ENCODE measurements at places on chromosomes 1 and 21. TPM values are rescaled to one million over a fixed set of nuclear protein-coding genes. Genes with fewer than 3 reads are reported as not detected.

DNA sequence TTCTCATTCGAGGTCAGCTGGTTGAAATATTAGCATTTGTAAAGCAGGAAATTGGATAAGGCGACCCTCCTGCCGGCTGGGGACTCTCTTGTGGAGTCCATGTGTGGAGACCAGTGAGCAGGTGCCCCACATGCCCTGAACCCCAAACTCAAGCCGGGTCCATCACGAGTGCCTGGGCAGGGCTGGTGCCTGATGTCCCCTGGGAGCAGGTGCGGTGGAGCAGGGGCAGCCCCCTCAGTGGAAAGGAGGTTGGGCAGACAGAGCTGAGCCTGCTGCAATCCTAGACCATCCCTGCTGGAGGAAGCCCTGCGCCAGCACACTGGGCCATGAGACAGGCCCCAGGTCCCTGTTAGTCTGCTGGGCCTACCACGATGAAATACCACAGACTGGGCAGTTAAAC lies 395.6 kb downstream of the NPHP4 start:
- DNase-seq = no peak

Gene LACTBL1
- total RNA-seq = not detected

Gene ADAMTS4
- not detected for total RNA-seq

DNA sequence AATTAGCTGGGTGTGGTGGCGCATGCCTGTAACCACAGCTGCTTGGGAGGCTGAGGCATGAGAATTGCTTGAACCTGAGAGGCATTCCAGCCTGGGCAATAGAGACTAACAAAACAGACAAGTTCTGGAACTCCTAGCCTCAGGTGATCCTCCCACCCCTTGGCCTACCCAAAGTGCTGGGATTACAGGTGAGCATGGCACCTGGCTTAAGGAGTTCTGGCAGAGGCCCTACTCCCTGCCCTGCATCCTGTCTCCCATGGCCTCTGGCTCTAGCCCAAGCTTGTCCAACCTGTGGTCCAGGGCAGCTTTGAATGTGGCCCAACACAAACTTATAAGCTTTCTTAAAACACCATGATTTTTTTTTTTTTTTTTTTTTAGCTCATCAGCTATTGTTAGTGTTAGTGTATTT lies 20.4 kb downstream of the TOMM20 start:
- DNase-seq = no peak

DNA sequence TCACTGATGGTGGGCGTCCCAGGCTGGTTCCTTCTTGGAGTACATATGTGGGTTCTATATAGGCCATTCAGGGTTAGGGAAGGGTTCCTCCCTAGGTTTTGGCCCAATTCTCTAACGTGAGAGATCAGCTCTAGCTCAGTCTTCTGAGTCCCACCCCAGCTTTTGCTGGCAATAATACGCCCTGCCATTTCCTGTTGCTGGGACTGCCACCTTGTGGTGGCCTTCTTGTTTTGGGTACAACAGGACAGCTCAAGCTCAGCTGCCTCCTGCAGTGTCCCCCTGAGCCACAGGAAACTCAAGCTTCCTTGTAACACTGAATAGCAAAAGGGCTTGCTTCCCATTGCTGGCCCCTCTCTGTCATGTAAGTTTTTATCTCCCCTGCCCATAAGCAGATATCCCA lies 77.8 kb downstream of the BACH1 start:
- DNase-seq = peak; percentile 17

- DNase-seq = no peak
These were observed 8.7 kb upstream of the TRAPPC10 start for GRCh38 chr21:44003307-44003966.

GRCh38 chr1:227941509-227942020 lies 6.2 kb downstream of the WNT9A start:
- DNase-seq = no peak

GRCh38 chr21:45087022-45087823 lies 12.8 kb downstream of the ADARB1 start:
- DNase-seq = no peak

Gene CDC20
- 3.1 TPM for total RNA-seq

- peak; percentile 34 for DNase-seq
These were observed 15.0 kb upstream of the F5 start for GRCh38 chr1:169601096-169601881.

Gene LCE2B
- not detected for total RNA-seq

DNA sequence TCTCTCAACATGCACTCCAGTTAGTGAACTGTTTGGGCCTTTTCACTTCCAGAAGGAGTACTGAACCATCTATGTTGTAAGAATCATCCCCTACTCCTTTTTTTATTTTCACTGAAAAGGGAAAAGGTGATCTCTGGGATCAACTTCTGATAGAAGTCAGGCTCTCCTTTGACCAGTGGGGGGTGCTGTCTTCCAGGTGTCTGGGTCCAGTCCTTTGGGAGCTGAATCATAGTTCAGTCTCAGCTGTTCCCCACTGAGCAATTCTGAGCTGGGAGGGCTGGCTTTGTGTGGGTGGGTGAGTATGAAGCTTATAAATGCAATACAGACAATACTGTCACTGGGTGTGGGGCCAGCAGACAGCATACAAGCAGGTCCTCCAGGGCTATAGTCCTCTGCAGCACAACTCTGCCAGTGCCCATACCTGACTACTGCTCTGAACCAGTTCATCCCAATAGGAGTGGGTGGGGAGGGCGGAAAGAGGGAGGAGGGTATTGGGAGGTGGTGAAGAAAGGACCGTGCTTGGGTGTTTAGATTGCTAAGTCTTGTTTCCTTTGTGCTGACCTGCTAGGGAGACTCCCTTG lies 12.5 kb upstream of the SARS1 start:
- DNase-seq = peak; percentile 97

DNA sequence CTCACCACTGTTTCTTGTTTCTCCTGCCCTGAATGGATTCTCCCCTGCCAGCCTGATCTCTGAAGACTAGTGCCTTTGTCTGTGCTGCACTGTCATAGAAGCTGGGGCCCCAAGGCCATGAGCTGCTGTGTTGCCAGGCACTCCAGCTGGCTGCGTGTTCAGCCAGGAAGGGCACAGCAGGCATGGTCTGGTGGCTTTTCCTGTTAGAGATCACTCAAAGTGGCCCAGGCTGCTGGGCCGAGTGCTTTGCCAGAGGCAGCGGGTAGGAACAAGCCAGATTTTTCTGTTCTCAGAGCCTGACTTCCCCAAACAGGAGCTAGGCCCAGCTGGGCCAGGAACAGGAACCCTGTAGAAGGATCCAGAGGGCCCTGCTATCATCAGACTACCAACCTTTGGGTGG lies 5.2 kb downstream of the ADPRS start:
- DNase-seq = no peak

Gene MORC3
- total RNA-seq = 60.8 TPM

- DNase-seq = peak; percentile 95
These were observed 28.1 kb downstream of the IL6R start for GRCh38 chr1:154433161-154433764.

Gene PROK1
- not detected for total RNA-seq

DNA sequence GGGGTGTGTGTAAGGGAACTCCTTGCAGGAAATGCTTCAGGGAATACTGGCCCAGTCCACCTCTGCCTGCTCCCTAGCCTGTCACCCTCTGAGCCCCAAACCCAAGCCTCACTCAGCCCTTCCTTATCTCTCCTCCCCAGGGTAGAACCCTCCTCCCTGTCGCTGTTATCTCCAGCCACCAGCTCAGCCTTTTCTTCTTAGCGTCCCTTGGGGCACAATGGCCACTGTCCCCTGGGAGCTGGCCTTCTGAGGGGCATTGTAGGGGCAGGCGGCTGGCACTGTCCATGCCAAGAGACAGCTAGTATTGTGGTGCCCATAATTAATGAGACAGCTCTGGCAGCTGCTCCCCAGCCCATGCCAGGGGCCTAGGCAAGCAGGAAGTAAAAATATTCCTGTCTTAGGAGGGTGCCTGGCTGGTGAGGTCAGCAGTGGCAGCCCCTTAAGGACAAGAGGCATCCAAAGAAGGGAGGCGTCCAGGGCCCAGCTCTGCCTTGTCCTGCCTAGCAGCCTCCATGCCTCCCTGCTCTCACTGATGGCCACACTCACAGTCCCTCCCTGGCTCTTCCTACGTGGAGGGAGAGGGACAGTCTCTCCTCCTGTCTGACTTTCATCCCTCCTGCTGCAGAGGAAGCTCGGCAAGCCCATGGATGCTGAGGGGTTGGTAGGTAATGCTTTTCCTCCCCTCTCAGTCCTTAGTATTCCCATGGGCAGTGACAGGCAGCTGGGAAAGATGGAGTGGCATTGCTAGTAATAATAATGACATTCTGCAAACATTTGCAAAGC lies 37.5 kb downstream of the KCNQ4 start:
- no peak for DNase-seq

Gene KIF14
- 0.79 TPM for total RNA-seq

Gene HUNK
- under 0.01 TPM for total RNA-seq

DNA sequence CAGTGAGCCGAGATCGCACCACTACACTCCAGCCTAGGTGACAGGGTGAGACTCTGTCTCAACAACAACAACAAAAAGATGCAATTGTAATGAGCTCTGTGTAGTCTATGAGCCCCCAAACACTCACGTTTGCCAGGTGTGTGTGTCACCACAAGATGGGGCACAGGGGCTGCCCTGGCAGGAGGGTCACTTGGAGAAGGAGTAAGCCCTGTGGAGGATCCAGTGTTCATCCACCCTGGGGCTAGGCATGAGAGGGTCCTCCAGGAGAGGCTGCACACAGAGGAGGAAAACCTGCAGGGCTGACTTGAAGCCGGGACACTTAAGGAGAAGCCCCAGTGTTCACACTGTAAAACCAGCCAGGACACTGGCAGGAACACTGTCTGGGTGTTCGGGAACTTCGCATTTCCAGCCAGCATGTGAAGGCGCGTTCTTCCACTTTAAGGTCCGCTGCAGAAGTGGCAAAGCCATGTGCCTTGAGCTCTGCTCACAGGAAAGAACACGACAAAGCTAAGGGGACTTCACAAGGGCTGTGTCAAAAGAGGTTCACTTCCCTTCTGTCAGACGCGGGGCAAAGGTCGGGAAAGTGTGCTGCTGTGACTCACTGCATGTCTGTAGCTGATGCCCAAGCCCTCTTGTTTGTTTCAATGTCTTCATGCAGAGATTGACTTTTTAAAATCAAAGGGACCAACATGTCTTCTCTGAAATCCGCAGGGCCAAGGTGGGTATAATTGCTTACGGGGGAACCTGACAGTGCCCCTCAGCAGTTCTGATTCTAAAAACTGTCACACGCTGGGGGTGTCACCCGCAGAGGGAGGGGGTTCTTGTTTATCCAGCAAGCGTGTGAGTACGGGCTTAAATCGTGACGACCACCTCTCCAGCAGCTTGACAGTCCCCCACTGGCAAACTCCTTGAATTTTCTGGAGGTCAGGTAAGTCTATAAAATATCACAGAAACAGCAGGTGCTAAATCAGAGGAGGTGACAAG lies 102.8 kb downstream of the RIPK4 start:
- no peak for DNase-seq

DNA sequence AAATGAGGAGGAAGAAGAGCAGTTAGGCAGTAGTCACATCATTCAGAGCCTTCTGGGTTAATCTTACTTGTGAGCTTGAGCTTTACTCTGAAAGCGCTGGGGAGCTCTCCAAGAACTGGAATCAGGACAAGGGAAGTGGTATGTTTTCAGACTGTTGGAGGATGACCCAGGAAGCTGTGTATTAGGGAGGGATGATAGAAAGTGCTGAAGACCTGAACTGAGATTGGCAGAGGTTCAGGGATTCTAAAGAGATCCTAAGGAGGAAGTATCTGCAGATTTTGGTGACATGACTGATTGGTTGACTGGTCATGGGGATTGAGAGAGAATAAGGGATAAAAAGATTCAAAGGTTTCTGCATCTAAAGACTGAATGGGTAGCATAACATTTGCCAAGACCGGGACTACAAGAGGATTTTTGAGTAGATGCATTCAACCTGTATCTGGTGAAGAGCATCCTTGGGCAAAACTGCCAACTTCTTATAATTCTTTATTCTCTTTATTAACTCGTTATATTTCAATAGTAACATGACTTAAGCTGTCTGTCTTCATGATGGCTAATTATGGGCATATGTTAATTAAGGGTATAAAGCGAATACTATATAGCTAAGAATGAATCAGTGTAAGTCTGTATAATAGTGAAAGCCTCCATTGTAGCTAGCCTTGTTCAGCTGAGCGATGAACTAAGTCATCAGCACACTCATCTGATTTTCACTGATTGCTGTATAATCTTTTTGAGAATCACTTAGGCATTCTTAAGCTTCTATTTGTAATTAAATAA lies 41.8 kb downstream of the XCL1 start:
- DNase-seq = no peak

- no peak for DNase-seq
These were observed 7.7 kb upstream of the SLC5A9 start for GRCh38 chr1:48214820-48215219.

DNA sequence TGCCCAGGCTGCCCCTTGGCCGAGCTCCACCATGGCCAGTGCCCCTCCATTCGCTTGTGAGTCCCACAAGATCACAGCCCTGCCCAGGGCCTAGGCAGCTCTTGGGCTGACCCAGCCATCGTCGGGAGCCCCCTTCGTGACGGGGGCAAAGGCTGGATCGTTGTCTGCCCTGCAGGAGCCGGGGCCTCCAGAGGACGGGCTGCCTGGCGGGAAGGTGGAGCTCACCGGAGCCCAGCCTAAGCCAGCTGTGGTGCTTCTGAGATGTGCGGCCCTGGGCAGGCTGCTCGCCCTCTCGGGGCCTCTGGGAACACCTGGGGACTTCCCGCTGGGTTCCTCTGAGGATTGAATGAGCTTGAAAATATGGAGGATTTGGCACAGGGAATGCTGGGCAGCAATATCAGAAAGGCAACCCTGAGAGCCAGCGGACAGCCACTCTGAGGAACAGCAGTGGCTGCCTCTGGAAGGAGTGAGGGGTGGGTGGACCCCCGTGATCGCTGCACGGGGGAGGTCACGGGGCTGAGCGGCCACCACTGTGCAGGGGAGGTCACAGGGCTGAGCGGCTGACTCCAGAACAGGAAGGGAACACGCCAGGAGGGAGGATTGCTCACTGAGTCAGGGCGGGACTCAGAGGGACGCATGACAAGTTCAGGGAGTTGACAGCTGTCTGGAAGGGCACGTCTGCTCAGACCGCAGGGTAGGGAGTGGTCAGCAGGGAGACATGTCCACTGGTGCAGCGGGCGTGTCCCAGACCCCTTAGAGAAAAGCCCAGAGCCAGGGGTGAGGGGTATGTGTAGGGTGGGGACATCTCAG lies 19.3 kb downstream of the TP73 start:
- peak; percentile 24 for DNase-seq

DNA sequence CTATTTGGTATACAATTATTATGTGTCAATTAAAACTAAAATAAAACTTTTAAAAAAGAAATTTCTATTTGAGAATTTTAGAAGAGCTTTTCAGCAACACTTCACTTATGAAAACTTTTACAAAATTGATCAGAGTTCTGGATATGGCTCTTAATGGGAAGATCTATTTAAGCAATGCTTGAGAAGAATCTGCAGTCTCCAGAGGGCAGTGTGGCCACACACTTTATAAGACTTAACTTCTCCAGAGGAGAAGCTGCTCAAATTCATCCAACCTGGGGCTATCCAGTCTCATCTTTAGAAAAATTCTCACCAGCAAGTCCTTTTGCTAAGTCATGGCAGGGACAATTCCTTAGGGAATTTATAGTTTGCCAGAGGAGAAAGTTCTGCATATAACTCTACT lies 25.2 kb upstream of the AGO1 start:
- DNase-seq = peak; percentile 12

Gene TARS2
- total RNA-seq = 14.5 TPM

Gene HAX1
- 143 TPM for total RNA-seq

Measured in bronchial epithelial cell (primary cell).